Nephron progenitor cell (in vitro differentiated cells): ENCODE measurements at places on chromosomes 3 and 15.

DNA sequence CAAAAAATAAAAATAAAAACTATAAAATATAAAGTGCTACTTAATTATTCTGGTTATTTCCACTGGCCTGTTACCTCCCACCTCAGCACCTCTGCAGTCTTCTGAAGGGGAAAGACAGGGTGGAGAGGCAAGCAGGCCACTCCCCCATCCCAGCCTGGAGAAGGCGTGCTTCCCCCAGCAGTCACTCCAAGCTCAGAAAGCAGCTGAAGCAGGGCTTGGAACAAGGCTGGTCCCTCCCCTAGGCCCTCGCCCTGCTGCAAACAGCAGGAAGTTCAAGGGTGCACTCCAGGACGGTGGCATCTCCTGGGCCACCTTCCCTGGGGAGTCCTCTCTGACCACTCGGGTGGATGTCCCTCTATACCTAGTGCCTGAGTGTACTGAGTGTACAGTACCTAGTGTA, 21.4 kb downstream of the CACNA2D2 start:
- peak; percentile 28 for DNase-seq

- no peak for DNase-seq
Observed at GRCh38 chr15:80974914-80975313, 14.7 kb downstream of the MESD start.

DNA sequence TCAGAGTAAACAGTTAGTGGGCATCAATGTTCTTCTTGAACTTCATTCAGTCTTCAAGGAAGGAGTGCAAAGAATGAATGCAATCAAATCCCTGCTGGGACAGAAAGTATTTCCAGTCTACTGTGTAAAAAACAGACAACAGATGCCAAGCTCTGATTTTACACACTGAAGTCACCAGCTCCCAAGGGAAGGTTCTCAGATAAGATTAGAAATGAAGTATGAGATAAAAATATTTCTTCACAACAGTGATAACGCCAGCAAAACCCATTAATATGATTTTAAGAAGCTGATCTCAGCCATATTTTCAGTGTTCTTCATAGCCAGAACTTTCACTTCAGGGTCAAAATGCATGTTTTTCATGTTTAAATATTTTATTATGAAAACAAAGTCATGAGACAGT, 265.6 kb downstream of the CTNNB1 start:
- no peak for DNase-seq

GRCh38 chr3:155443815-155444214, 150.3 kb upstream of the STRIT1 start:
- DNase-seq, result no peak

DNA sequence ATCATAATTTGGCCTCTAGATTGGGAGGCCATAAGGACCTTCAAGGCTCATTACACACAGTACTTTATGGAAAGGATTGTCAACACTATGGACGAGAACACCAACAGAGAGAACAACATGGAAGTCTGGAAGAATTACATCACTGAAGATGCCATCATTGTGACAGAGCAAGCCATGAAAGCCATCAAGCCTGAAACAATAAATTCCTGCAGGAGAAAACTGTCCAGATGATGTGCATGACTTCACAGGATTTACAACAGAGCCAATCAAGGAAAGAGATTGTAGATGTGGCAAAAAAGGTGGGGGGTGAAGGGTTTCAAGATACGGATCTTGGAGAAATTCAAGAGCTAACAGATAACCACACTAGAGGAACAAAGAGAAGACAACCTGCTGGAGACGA, 15.9 kb downstream of the IL17RB start:
- DNase-seq, result no peak

GRCh38 chr3:42014921-42015533, 53.1 kb upstream of the ULK4 start:
- peak; percentile 44 for DNase-seq

DNA sequence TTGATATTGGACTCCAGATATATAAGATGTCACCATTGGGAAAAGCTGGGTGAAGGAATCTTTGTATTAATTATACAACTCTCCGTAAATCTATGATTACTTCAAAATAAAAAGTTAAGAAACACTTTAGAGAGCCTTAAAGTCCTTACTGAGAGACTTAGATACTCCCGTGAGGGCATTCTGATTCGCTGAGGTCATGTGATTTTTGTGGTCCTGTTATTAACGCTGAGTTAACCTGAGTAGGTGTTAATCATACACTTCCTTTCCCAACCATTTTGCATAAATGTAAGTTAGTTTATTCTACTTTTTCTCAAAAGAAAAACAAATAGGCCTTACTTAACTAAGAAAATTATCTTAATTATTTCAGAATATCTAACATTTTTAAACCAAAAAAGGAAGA, 67.1 kb upstream of the LMOD3 start:
- DNase-seq, result no peak

DNA sequence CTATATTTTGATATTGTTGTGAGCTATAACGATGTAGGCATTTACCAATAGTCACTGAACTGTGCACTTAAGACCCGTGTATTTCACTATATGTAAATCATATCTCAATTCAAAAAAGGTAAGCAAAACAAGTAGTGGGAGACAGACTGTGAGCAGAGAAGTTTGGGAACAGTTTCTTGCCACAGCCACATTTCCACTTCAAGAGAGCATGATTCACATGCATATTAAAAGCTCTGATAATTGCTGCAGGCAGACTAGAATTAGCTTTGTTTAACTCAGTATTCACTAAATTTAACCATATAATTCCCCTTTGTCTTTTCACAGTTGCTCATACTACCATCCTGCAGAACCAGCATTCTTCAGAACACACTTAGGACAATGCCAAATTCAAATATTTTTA, 168.4 kb upstream of the ZNF385D start:
- DNase-seq, result no peak

GRCh38 chr3:150227839-150228238, 180.3 kb upstream of the TSC22D2 start:
- DNase-seq, result peak; percentile 87

DNA sequence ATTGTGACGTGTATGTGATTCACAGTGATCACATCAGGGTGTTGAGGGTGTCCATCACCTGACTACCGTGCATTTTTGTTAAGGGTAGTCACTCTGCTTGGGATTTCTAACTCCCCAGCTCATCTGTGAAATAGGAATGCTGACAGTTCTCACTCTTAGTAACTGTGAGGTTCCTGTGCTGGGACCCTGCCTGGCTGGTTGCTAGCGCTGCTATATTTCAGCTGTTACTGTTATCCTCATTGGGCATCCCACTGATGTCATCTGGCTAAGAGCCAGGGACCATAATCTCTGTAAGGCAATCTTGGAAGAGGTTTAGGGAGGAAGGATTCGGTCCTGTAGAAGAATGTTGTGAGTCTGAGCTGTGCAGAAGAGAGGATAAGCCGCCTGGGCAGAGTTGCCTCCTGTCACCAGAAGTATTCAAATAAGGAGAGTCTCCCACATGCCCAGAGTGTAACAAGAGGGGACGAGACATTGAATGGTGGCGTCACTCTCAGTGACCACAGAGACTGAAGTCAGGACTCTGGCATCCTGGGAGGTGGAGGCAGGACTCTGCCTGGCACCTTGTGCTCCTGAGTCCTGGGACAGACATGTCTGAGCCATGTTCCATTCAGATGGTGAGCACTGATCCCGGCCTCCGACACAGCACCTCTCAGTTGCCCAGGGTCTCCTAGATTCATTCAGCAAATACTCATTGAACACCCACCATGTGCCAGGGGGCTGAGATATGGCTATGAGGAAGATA, 52.2 kb downstream of the FBLN2 start:
- DNase-seq, result no peak

DNA sequence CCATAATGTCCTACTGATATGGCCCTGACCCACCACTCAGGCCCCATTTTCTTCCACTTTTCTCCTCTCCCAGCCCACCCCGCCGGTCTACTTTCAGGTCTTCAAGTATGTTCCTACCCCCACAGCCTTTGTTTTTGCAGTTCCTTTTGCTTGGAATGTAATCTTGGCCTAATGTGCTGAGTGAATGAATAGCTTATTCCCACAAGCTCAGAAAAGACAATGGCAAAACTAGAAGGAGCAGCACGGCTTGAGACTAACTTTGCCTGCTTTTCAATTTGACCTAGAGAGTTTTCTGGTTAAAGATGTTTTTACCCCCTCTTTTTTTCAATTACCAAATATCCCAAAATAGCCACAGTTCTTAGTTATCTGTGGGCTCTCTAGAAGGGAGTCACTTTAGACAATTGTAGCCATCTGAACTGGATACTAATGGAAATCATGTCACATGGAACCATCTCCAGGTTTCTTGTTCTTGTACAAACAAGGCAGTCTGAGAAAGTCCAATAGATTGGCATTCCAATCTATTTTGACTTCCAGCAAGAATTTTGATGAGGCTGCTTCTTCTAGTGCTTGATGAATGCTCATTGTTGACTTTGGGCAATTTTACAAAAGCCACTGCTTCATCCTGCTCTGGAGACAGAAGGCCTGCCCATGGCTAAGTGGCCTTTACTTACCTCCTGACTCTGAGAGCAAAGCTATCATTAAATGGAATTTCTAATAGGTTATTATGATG, 16.3 kb upstream of the LMCD1 start:
- no peak for DNase-seq

DNA sequence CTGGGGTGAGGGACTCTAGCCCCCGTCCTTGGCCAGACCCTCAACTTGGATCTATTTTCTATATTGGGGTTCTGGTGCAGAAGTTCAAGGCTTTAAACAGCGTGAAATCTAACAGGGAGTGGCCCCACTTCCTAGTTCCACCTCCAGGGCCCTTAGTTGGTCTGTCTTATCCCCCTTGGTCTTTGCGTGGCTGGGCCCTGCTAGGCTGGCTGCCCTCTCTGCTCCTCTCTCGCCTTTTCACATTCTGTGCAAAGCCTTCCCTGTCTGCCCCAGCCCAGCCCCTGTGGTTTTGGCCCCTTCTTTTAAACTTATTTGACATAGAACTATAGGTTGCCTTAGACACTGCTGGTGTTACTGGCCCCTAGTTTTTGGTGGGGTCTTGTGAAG, 5.6 kb downstream of the PPCDC start:
- DNase-seq, result no peak

DNA sequence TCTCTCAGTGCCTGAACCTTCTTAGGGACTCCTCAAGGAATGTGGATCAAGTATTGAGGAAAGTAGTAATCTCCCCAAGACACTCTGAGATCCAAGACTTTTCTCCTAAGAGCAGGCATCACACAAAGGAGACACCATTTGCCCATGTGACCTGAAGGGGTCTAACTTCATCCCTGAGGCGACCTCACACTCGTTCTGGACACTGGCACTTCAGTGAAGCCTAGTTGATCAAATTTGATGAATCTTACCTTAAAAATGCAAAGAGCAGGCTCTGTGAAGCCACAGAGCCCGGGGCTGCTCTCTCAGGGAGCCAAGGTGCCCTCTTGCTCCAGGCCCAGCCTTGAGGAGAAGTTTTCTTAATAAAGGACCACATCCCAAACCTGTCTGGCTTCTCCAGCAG, 64.3 kb downstream of the SCN11A start:
- no peak for DNase-seq

- DNase-seq, result no peak
Observed at GRCh38 chr3:164479406-164479805, 598.9 kb downstream of the SI start.

GRCh38 chr3:12288182-12289129, at the start of gene PPARG:
TSS of gene PPARG (plus strand) at chr3:12289070. CDS start at chr3:12379712, 90,642 bp downstream.
- DNase-seq, result peak; percentile 56

DNA sequence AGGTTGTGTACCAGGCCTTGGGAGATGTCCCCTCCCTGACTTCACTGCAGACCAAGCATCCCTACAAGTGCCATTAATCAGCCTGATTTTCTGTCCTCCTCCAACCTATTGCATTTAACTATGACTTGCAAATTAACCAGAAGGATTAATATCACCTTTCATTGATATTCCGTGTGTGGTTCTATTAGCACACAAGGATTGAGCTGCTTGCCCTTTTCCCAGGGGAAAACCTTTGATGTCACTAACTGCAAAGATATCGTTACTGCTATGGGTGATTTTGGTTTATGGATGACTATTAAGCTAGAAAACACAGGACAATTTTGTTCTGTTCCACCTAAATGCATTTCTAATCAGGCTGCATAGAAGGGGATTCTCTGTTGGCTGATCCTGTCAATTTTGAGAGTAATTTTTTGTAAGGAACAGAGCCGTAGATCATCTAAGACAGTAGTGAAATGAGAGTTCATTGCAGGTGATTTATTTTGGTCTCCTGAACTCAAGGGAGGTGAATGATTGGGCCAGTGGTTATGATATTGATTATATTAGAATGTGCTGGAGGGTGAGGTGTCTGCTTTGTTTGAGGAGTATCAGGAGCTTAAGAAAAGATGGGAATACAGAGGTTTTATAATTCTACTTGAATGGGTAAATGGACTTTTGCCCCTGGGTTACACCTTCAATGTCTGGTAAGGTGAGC, 177.5 kb upstream of the SNTN start:
- no peak for DNase-seq

DNA sequence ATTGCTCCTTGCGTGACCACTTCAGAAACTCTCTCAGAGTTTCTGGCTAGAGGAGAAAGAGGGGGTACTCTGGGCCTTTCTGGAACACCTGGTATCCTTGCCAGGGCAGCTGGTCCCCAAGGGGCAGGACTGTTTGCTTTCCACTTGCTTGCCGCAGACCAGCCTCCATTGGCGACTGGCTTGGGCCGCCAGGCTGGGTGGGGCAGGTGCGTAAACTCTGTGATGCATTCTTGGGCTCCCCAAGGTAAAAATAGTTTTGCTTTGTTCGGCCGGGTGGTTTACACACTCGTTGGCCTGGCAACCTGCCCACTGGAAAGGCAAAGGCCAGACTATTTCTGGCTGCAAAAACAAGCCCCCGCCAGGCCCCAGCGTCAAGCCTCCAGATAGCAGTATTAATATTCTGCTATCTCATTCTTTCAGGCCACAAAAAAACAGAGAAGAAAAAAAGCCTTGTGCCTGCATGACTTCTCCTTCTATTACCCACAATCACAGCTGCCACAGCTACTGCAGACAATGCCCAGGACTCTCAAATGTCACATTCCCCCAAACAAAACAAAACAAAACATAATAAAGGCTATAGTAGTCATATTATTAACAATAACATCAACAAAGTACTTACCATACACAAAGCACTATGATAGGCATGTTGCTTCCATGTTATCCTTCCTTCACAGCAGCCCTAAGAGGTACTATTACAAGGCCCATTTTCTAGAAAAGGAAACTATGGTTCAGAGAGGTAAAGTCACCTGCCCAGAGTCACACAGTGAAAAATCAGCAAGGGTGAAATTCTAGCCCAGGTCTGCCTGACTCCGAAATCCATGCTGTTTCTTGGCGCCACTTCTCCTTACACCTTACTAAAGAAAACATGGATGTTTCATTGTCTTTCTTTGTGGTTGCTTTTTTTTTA, 14.0 kb upstream of the SSUH2 start:
- DNase-seq, result no peak

DNA sequence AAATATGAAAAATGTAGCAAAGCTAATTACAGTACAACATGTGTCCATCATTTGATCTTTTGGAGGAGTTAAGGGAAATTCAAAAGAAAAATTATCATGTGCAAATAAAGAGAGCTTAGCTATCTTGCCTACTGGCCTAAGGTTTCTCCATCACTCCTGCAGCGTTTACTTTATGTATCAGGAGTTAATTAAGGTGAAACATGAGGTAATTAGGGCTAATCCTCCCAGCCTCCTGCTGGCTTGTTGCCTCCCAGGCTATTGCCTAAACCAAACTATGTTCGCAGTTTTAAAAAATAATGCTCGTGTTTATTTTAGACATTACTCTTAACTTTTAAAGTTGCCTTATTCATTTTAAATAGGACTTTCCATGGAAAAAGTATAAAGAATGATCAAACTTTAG, 367.5 kb downstream of the ROBO2 start:
- DNase-seq, result no peak

- DNase-seq, result no peak
Observed at GRCh38 chr15:71334873-71335272, 219.6 kb downstream of the THSD4 start.
